HL-60 (cell line): ENCODE measurements at places on chromosomes 7 and 10.
A peak's percentile ranks its signal among the peaks of the same experiment; 100 is the strongest.

- DNase-seq = no peak
Observed at GRCh38 chr10:126049759-126050700, 153.7 kb downstream of the FANK1 start.

DNA sequence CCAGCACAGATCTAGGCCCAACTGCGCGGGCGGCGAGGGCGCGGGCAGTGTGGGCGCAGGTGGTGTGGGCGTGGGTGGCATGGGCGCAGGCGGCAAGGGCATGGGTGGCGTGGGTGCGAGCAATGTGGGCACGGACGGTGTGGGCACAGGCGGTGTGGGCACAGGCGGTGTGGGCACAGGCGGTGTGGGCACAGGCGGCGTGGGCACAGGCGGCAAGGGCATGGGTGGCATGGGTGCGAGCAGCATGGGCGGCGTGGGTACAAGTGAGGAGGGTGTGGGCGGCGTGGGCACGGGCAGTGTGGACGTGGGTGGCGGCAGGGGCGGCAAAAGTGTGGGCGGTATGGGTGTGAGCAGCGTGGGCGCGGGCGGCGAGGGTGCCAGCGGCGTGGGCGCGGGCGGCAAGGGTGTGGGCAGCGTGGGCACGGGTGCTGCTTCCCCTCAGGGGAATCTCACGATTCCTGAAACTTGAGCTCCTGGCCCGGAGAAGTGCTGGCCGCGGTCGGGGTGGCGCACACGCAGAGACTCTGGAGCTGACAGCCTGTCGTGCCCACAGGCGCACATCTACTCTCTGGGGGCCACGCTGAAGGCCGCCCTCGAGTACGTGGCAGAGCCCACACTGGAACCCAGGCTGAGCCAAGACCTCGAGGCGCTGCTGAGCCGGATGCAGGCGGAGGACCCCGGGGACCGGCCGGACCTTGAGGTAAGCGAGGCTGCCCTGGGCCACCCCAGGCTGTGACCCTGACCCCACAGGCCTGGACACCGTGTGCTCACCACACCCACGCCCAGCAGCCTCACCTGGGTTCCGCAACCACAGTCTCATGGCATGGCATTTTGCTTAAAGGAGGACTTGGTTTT is 23.0 kb downstream of the KNDC1 start:
- DNase-seq = no peak

- no peak for DNase-seq
Observed at GRCh38 chr10:71266147-71266917, 52.7 kb upstream of the SLC29A3 start.

DNA sequence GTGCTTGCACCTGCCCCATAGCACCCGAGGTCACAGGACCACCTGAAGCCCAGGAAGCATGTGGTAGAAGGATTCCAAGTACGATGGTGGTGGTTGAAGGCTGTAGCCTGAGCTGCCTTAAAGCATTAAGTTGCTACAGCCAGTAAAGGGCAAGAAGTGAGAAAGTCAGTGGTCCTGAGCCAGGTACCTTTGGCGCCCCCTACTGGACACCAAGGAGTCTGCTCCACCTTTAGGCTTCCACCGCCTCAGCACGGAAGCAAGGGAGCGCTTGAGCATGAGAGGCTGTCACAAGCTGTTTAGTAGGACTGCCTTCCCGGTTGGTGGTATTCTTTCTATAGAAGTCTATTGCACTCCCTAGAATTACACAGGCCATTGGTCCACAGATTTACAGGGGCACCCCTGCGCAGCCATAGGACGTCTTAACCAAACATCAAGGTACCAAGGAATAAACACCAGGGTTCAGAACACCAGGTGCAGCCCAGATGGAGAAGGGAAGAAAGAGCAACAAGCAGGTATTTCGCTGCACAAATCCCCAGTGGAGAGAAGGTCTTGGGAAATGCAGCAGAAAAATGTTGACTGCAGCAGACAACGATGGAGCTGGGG is 2.2 kb downstream of the CRTAC1 start:
- DNase-seq = peak; percentile 49

DNA sequence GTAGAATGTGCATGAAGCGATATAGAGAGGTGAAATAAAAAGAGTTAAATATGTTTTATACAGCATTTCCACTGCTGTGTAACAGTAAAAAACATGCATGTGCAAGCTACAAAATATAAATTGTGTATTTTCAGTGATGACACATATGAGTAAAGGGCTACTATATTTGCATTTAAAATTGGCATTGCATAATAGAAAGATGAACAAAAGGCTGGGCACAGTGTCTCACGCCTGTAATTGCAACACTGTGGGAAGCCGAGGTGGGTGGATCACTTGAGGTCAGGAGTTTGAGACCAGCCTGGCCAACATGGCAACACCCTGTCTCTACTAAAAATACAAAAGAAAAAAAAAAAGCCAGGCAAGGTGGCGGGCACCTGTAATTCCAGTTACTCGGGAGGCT is 79.8 kb upstream of the CCDC71L start:
- no peak for DNase-seq

- no peak for DNase-seq
Observed at GRCh38 chr7:101936611-101937231, 119.3 kb downstream of the CUX1 start.

DNA sequence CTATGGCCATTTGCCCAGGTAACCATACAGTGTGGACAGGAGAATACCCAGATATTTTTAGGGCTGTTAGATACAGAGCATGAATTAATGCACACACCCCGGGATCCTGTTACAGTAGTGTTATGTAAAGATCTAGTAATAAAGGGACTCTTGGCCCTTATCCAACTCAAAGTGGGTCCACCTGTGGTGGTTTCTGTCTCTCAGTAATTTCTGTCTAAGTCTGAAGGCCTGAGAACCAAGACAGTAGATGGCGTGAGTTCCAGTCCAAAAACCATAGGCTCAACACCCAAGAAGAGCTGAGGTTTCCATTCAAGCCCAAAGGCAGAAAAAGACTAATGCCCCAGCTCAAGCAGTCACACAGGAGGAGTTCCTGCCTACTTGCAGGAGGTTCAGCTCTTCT is 277.7 kb downstream of the ZEB1 start:
- no peak for DNase-seq

- DNase-seq = no peak
Observed at GRCh38 chr10:109726473-109726872, 196.8 kb downstream of the XPNPEP1 start.

- DNase-seq = no peak
Observed at GRCh38 chr7:98459529-98459928, 58.6 kb upstream of the BAIAP2L1 start.

DNA sequence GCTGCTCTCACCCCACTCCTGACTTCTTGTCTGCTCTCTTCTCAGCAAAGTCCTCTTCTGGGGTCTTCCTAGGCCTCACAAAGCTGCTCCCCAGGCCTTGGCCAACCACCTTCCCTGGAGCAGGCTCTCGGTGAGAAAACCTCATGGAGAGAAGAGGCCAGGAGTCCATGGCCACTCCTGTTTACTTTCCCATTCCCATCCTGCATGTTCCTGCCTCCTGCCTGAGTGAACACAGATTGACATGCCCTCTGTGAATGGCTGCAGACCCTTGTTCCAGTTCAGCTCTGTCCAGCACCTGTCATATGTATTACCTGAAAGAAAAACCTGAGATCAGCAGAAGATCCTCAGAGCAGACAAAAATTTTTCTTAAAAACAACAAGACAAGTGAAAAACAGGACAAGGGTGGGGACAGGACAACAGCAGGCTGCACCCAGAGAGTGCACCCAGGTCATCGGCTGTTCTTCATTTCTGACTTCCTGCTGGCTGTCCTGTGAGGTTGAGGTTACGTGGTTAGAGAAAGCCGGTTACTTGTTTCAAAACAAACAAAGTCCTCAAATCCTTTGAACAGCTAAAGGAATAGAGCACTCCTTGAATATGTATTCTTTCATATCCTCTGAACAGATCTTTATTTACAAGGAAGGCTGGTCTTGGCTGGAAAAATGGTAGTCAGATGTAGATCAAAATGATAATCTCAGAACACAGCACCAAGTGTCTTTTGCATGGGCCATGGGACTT is 34.0 kb upstream of the DLD start:
- no peak for DNase-seq

DNA sequence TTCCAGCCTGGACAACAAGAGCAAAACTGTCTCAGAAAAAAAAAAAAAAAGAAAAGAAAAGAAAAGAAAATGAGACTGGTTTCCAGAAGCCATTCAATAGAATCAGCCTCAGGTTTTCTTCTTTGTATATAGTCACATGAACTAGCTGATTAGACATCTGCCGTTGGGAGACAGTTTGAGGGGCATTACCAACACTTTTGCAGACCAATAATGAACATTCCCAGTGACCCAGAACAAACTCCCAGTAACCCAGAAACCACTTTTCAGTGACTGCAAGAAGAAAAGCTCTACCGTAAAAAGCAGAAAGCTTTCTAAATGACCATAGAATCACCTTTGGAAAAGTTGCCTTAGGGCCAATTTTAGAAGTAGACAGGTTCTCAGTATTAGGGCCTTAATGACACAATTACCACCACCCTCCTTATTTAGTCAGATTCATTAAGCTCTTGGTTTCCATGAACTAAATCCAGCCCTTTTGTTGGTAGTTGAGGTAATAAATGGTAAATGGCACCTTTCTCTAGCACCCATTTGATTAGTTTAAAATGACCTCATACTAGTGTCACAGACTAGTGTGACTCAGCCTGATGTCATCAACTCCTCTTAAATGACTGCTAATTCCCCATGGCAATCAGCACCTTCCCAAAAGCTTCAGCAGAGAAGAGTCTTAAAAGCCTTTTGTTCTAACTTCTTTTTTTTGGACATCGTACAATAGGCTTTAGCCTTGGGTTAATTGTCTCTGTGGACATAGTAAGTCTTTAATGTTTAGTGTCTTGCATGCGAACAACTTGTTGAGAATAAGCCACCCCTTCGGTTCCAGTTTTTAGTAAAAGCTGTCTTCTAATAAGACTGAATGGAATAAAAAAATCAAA is 33.6 kb upstream of the XRCC2 start:
- DNase-seq = no peak

- no peak for DNase-seq
Observed at GRCh38 chr10:97259119-97259518, 33.3 kb downstream of the ARHGAP19 start.
